ENCODE measurements at places on chromosomes 4 and X.

- DNase-seq: no peak
These were observed 35.9 kb downstream of the ADGRG4 start for GRCh38 chrX:136336623-136337022.

- DNase-seq: no peak
These were observed 50.9 kb downstream of the USP26 start for GRCh38 chrX:133045986-133046385.

GRCh38 chrX:28058901-28059300, 77.7 kb upstream of the DCAF8L1 start:
- DNase-seq: no peak

- no peak for DNase-seq
These were observed 13.7 kb downstream of the DDX60 start for GRCh38 chr4:168304744-168305459.

GRCh38 chrX:138345801-138346200, 365.7 kb downstream of the FGF13 start:
- DNase-seq: no peak

DNA sequence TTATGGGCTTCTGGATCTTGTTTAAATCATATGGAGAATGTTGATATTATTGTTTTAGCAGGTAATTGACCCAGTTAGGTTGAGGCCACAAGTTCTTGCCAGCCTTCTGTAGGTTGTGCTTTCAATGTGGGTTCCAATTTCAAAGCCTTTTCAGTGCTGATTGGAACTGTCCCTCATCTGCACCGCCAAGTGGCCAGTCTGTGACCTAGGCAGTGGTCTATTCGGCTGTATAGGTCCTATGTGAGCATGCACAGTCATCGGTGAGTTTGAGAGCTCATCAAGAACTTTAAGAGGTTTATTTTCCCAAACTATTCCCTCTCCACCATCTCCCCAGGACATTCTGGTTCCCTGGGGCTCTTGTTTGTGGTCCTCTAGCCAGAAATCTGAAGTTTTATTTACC, 35.7 kb downstream of the DDX53 start:
- DNase-seq: no peak

- DNase-seq: no peak
These were observed 92.2 kb downstream of the SLC2A9 start for GRCh38 chr4:9929111-9929510.

- no peak for DNase-seq
These were observed 206.2 kb downstream of the RCHY1 start for GRCh38 chr4:75308049-75308448.

GRCh38 chrX:8748855-8749254, 16.9 kb upstream of the ANOS1 start:
- DNase-seq: no peak

Measured in omental fat pad (tissue), 4 donors.